ENCODE measurements at places on chromosomes 12 and 14.

DNA sequence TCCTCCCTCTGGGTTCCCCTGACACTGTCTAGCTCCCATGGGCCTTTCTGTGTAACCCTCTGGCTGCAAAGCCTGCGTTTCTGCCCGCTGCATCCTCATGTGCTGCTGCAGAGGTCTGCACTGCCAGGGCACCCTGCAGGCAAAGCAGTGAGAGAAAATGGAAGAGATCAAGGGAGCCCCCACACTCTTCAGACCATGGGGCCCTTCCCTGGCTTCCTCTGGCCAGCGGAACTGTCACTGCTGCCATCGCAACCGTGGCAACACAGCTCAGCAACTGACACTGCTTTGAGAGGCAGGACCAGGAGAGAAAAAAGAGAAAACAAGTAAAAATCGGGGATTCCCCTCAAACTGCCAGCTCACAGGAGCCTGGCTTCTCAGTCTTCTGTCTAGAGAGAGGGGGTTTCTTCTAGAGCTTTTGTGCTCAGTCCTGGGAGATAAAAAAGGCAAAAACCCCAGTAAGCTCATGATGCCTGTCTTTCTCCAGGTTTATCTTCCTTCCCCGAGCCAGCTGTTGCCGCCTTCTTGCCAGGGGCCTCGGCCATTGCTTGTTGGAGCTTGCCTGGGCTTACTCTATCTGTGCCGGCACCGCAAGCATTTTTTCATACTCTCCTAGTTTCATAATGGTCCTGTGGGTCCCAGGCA is 38.9 kb downstream of the C14orf132 start:
- DNase-seq: no peak

- DNase-seq: no peak
Observed at GRCh38 chr12:49109641-49110463, 795 bp downstream of the LMBR1L start.

- DNase-seq: no peak
Observed at GRCh38 chr12:52149182-52149641, 42.6 kb downstream of the KRT80 start.

DNA sequence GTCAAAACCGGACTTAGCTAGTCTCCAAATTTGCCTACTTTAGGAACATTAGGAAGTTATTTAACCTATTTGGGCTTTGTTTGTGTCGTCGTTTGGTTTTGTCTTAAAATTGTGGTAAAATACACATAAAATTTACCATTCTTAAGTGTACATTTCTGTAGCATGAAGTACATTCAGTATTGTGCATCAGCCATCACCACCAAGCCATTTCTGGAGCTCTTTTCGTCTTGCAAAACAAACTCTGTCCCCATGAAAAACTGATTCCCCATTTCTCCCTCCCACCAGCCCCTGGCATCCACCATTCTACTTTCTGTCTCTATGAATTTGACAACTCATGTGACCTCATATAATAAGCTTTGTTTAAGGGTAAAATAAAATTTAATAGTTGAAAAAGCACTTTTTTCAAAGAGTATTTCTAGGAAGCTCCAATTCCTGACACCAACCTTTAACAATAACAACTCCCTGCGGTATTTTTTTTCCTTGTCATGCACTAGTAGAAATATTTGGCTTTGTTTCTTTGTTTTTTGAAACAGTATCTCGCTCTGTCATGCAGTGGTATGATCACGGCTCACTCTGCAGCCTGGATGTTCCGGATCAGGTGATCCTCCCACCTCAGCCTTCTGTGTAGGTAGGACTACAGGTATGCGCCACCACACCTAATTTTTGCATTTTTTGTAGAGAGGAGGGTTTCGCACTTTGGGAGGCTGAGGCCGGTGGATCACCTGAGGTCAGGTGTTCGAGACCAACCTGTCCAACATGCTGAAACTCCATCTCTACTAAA is 3.6 kb upstream of the UBC start:
- no peak for DNase-seq

GRCh38 chr12:75781532-75782046 is 250.0 kb downstream of the PHLDA1 start:
- DNase-seq: no peak

DNA sequence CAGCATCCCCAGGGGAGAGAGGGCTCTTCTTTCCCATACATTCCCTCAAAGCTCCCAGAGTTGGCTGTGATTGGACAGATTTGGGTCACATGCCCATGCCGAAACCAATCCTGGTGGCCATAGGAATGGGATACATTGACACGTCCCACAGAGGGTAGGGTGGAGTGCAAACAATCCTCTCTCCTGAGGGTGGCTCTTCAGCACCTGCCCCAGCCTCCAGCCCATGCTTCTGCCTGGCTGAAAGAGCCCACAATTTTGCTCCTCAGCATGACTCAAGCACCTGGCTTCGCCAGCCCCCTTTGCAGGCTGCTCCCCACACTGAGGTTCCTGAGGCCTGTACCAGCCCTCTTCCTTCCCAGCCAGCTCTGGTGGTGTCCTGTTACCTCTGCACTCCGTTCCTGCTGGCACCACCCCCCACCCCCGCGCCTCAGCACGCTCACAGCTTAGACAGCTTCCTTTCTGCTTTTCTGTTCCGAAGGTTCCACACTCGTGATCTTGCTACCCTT is 71.7 kb downstream of the CCDC92 start:
- DNase-seq: peak; percentile 35

DNA sequence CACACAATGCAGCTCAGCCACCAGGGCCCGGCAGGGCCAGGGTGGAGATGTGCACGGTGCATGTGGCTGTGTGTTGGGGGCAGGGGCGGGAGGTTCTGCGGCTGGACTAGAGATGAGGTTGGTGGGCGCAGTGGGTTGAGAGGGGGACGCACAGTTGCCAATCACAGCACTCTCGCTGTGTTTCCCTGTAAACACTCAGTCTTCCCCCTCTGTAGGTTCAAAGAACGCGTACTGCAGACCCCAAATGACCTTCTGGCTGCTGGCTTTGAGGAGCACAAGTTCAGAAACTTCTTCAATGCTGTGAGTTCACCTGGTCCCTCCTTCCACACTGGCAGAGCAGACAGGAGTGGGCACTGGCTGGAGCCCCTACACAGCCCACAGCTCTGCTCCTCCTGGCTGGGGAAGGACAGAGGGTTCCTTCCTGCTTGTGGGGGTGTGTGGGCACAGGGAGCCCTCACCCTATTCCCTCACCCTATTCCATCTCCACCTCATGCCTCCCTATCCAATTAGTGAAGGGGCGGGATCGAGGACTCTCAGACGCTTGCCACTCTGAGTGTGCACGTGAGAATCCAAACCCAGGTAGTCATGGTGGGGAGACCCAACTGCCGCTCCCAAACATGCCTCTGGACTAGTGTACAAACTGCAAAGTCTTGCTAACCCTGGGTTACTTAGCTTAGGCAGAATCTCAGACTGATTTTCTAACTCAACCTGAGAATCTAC is 17.8 kb downstream of the OTUB2 start:
- DNase-seq: no peak

DNA sequence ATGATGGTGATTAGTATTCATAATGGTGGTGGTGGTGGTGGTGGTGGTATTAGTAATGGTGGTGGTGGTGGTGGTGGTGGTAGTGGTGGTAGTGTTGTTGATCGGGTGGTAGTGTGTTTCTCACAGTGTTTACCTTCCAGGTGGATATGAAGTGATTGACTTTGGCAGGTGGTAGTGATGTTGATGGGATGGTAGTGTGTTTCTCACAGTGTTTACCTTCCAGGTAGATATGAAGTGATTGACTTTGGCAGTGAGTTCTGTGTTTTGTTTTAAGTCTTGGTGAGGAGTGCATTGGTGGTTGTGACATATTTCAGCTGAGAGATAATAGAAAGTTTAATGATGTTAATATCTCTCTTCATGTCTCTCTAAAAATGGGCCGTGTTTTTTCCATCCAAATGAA is 189.4 kb downstream of the TMTC2 start:
- DNase-seq: no peak

DNA sequence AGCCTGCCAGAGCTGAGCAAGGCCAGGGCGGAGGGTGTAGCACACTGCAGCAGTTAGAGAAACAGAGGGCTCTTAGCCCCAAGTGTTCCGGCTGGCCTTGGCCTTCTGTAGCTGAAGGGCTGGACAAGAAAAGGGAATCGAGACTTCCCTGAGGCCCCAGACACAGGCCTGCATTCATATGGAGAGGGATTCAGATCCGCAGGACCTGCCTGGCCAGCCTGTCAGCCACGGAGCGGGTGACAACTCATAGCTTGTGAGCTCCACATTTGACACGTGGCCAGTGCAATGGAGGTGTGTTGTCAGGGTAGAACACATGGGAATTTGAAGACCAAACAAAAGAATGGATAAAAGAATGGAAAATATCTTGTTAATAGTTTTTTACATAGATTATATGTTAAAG is 182.2 kb upstream of the GSC start:
- DNase-seq: no peak

- DNase-seq: no peak
Observed at GRCh38 chr12:116320791-116321217, 43.3 kb upstream of the MED13L start.

DNA sequence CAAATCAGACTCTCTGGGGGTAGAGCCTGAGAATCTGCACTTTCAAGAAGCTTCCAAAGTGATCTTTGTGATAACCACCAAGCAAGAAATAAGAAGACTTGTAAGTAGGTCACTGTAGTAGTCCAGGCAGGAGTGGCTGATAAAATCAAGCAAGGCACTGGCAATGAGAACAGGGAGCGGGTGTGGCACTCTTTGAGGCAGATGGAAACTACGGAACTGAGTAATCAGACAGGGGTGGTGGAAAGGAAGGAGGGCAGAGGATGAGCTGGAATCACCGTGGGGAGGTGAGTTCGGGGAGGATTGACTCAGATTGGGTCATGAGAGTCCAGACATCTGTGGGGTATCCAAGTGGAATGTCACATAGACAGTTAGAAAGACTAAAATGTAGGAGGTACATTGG is 44.4 kb upstream of the PLXNC1 start:
- DNase-seq: no peak

GRCh38 chr12:71214511-71215285 is 56.9 kb upstream of the TSPAN8 start:
- no peak for DNase-seq

GRCh38 chr14:92665661-92666110 is 82.7 kb downstream of the LGMN start:
- DNase-seq: no peak

DNA sequence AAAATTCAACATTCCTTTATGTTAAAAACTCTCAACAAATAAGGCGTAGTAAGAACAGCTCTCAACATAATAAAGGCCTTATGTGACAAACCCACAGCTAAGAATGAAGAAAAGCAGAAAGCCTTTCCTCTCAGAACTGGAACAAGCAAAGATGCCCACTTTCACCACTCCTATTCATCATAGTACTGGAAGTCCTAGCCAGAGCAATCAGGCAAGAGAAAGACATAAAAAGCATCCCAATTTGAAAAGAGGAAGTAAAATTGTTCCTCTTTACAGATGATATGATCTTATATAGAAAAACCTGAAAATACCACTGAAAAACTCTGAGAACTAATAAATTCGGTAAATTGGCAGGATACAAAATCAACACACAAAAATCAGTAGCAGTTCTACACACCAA is 52.1 kb downstream of the STON2 start:
- no peak for DNase-seq

GRCh38 chr14:83433618-83434017 is 1900.0 kb upstream of the SEL1L start:
- no peak for DNase-seq

GRCh38 chr12:91978143-91978542 is 167.5 kb downstream of the BTG1 start:
- DNase-seq: no peak

- DNase-seq: no peak
Observed at GRCh38 chr12:127923501-127923900, 343.5 kb upstream of the TMEM132C start.

DNA sequence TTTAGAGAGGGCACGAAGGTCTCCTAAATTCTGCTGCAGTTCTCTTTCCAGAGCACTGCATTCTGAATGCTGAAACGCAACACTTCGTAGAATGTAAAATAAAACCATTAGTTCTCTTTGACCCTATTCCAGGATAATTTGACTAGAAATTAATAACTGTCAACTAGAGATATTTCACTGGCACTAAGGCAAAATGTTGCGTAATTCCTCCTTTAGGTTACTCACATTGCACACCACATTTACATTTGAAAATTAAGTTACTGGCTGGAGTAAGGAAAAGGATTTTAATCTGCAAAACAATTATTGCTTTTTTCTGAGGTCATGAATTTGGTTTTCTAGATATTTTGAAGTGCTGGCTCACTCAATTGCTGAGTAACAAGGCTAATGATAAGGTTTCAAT is 58.0 kb upstream of the TRHDE start:
- DNase-seq: no peak

GRCh38 chr12:94805749-94806529 is 155.6 kb upstream of the TMCC3 start:
- DNase-seq: no peak

GRCh38 chr12:92288561-92288960 is 142.9 kb upstream of the BTG1 start:
- no peak for DNase-seq

- no peak for DNase-seq
Observed at GRCh38 chr14:62189698-62190097, 427.5 kb downstream of the SNAPC1 start.

DNA sequence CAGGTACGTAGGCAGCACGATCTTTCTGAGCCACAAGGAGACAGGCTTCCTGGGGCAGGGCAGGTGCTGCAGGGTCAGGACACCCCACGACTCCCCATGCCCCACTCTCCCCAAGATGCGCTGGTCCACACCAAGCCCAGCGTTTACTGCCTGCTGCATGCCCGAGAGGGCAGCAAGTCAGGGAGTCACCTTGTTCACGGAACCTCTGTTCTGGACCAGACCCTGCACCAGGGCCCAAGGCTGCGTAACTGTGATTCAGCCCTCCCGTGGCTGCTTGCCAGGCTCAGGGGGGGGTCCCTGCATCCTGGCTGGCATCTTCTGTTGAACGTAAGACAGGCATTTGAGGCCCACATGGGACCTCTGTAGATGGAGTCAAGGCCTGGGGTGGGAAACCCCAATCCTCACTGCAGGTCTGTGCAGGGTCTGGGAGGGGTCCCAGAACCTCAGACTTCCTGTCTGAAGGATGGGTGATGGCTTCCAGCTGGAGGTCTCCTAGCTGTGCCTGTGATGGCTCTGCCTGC is 228.6 kb upstream of the RTL1 start:
- no peak for DNase-seq

DNA sequence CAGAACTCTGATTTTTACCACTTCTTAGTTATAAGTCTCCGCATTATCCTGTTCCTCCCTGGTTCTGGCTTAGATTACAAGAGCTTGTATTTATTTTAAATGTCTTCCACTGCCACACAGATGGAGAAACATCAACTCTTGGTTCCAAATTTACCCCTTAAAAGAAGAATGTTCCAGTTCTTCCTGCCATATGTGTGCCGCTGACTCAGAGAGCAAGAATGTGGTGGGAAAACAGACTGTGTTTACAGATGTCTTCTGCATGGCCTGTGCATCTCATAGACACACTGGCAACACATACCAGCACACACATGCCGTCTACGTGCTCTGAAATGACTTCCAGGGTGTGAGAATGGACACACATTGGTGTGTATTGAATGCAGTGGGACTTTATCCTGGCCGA is 383.0 kb downstream of the LRIG3 start:
- DNase-seq: no peak

DNA sequence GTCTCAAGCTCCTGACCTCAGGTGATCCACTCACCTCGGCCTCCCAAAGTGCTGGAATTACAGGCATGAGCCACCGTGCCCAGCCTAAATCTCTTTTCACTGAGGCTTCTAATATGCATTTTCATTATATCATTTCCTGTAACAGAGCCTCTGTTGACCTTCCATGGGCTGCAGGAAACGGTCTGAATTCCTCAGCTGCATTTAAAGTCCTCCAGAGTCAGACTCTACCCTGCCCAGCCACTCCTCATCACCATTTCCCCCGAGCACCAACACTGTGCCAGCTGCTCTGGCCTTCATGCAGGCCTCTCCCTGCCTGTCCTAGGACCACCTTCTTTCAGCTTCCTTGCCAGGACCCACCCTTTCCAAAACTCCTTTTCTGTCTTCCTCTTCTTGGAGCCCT is 9.8 kb upstream of the NFKBIA start:
- no peak for DNase-seq
